ENCODE measurements at places on chromosomes 2 and 18.

DNA sequence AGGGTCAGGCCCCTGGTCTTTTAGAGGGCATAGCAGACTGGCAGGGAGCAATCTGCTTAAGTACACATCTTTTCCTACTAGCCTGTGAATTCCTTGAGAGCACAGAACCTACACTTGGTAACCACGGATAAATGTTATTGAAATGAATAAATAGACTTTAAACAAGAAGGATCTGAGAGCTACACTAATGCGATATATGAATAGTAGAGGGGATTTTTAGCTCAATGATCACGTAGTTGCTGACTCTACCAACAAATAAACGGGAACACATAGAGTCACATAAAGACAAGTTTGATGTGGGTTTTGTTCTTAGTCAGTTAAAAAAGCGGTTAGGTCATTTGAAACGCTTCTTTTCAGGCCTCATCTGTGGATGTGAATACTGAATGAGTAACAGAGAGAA lies 290.3 kb upstream of the CCDC68 start:
- DNase-seq = no peak

GRCh38 chr2:219823574-219823973 lies 196.1 kb downstream of the SLC4A3 start:
- DNase-seq = no peak

DNA sequence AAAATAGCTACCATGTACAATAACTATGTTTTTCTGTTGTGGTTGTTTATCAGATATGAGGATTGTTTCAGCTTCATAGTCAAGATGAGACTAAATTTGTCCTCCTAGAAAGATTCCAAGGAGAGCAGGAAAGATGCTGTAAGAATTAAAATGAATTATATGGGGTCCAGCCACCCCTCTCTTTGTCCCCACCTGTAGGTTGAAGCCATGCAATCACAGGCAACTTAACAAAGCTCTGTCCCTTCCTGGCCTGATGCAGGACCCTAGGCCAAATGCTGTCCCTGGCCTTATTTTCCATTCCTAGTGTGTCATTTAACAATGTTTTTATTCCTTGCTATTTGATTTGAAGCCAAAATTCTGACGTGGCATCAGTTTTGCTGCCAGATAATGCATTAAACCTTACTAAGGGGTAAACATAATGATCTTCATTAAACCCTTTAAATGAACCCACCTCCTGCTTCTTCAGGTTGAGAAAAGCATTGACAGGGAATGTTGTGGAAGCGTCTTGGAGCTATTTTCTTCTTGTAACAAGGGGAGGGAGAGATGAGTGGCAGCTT lies 240.9 kb upstream of the ZNF521 start:
- no peak for DNase-seq

DNA sequence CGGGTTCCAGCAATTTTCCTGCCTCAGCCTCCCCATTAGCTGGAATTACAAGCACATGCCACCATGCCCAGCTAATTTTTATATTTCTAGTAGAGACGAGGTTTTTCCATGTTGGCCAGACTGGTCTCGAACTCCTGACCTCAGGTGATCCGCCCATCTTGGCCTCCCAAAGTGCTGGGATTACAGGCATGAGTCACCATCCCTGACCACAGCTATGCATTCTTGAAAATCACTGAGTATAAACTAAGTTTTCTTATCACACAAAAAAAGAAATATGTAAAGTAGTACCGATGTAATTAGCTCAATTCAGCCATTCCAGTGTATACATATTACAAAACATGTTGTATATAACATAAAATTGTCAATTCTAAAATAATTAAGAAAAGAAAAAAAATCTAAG lies 232.7 kb downstream of the MBD2 start:
- no peak for DNase-seq

- no peak for DNase-seq
Observed at GRCh38 chr2:20551260-20551944, 99.5 kb downstream of the HS1BP3 start.

DNA sequence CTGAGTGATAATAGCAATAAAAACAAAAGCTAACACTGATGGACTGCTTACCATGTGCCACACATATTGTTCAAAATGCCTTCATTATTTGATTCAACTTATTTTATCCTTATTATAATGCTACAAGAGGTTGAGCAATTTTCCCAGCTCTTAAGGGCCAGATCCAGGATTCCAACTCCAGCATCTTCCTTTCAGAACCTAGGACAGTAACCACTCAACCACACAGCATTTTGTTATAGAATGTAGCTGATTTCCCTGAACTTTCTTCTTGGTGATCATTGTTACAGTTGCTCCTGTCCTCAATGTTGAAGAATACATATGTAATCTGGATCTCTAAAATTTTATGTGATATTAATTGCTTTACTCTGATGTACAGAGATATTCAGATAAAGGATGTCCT lies 341.7 kb downstream of the PIK3C3 start:
- DNase-seq = no peak

GRCh38 chr2:58157754-58158153 lies 83.4 kb downstream of the FANCL start:
- DNase-seq = no peak

DNA sequence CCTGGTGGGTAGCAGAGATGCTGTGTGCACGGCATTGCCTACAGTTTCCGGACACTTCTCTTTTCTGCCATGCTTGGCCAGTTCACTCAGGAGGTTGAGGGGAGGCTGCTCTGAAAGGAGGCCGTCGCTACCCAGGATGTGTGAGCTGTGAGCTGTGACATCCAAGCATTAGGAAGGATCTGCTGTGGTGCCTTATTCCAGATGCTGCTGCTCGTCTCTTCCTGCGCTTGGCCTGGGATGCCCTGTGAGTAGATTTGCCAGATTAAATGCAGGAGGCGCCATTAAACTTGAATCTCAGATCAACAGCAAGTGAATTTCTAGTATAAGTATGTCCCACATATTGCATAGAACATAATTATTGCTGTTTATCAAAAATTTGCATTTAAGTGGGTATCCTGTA lies 124.2 kb upstream of the SIX3 start:
- no peak for DNase-seq

- DNase-seq = no peak
Observed at GRCh38 chr2:128364441-128364911, 45.8 kb upstream of the HS6ST1 start.

- DNase-seq = no peak
Observed at GRCh38 chr2:239192975-239193374, 207.8 kb downstream of the HDAC4 start.

All from suppressor macrophage treated with lipopolysaccharide for 4 hours (primary cell).